Kidney (tissue), 22 donors: ENCODE measurements at places on chromosomes 7 and 10.

DNA sequence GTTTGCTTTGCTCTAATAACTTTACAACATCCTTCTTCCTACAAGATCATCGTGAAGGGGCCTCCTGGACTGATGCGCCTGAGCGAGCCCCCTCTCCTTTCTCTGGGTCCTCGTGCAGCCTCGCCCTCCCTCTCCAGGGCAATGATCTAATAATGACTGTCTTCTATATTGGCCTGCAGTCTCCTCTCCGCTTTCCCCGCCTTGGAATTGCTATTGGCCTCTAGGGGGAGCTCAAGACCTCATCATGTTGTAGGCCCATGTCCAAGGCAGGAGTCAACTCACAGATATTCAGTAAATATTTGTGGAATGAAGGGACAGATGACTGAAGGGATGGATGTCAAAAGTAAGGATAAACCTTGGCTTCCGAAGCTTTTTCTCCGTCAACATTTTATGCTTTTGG is 1180.3 kb downstream of the TYW1 start:
- DNase-seq = peak; percentile 70

DNA sequence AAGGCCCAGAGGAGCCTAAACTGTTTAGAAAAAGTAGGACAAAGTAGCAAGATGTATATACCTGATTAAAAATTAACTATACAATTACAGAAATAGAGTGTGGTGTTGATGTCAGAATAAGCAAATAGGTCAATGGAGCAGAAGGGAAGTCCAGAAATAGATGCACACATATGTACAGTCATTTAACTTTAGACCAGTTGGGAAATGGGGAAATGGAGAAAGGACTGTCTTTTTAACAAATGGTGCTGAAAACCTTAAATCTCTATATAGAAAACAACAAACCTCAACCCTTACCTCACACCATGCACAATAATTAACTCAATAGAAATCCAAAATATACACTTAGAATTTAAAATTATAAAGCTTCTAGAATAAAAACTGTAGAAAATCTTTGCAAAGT is 72.2 kb downstream of the CH25H start:
- no peak for DNase-seq

DNA sequence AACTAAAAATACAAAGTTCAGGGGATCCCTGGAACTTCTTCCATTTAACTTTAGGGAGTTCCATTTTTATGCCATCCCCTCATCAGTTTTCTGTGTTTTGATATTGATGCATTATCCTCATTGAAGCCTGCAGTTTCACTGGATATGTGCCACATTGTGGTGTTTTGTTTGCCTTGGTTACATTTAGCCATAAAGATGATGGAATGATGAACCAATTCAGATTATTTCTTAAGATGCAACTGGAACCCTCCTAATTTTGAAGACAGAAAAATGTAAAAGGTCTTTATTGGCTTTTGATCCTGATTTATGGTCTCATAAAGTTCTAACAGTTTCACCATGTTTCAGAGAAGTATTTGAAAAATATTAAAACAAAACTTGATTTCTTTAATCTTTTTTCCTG is 314.2 kb upstream of the KLF6 start:
- DNase-seq = no peak

DNA sequence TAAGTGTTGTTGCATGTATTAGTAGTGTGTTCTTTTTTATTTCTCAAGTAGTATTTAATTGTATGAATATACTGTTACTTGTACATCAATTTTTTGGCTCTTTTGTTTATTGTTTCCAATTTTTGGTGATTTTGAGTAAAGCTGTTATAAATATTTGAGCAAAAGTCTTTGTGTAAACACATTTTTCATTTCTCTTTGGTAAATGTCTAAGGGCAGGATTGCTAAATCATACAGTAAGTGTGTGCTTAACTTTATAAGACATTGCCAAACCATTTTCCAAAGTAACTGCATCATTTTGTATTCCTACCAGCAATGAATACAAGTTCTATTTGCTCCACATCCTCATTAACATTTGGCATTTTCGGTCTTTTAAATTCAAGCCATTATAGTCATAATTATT is 92.8 kb downstream of the ICA1 start:
- DNase-seq = no peak

- DNase-seq = no peak
These were observed 96.8 kb downstream of the GLRX3 start for GRCh38 chr10:130233035-130233360.

- peak; percentile 50 for DNase-seq
These were observed 277.6 kb downstream of the GATA3 start for GRCh38 chr10:8331896-8332729.

GRCh38 chr7:129009437-129009836 is 45.5 kb downstream of the TNPO3 start:
- DNase-seq = no peak

- DNase-seq = no peak
These were observed 17.5 kb downstream of the HGF start for GRCh38 chr7:81752318-81752714.

DNA sequence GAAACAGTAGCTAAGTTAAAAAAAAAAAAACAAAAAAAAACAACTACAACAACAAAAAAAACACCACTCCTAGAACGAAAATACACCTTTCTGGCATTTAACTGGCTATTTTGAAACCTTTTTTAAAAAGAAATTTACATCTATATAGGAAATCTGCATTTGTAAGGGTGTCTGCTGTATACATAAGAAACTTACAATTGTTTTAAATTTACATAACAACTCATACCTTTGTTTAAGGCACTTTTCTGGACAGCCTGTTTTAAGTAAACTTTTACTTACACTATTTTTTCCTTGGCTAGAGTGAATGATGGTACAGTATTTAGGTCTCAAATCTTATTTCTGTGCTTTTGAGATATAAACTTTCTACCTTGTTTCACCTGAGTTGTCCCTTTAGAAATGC is 34.0 kb upstream of the PAPSS2 start:
- no peak for DNase-seq

- no peak for DNase-seq
These were observed 158.9 kb upstream of the HDAC9 start for GRCh38 chr7:18336626-18337025.

GRCh38 chr10:130744631-130745030 is 566.9 kb downstream of the TCERG1L start:
- no peak for DNase-seq

DNA sequence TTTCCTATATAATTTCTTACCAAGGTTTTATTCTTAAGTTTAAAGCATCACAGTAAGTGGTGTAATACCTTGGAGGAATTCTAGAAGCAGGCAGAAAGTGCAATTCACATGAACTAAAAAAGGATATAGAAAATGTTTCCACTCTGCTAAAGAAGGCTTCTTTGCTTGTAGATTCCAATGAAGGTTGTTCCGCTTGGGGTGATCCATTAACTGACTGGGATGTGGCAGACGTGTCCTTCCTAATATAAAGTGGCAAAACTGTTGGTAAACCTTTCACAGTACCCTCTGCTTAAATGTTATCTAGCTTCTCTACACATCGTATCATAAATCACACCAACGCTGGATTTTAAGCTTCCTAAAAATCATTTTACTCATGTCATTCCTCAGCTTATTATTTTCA is 2.3 kb downstream of the ZC3HC1 start:
- DNase-seq = no peak

- DNase-seq = peak; percentile 79
These were observed 74.7 kb downstream of the CACNB2 start for GRCh38 chr10:18214691-18215563.

DNA sequence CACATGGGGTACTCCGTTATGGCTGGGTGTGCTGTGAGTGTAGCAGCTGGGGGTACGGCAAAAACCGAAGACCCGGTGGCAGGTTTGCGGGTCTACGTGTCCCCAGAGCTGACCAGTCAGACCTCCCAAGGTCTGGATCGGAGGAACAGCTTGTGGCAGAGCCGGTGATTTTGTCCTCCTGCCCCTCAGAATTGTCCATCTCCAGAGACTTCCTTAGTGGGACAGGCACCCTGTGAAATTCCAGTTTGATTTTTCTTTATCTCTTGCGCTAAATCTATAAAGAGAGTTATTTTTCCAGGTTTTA is 1.0 kb downstream of the EIF3B start:
- no peak for DNase-seq
